NCI-H1436 (cell line): ENCODE measurements at places on chromosomes 5 and 9.

DNA sequence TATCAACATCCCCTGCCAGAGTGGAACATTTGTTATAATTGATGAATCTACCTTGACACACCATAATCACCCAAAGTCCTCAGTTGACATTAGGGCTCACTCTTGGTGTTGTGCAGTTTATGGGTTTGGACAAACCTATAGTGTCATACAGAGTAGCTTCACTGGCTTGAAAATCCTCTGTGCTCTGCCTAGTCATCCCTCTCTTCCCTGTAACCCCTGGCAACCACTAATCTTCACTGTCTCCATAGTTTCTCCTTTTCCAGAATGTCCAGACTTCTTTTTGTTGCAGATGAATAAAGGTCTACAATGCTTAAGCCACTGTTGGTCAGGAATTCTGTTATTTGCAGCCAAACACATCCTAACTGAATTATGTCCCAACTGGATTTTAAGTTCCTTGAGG lies 22.5 kb upstream of the SUB1 start:
- DNase-seq, result no peak

DNA sequence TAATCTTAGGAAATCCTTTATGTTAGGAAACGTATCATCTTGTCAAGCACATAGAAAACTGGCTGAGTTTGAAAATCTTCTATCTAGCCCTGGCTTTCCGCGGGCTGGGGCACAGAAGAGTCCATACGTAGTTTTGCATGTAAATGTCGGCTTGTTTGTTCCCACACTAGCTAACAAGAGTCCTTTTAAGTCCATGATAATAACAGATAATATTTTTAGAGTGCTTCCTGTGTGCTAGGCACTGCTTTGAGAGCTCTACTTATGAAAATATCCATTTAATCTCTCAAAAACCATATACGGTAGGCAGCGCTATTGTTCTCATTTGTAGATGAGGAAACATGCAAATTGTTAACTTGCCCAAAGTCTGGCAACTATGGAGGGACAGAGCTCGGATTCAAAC lies 40.5 kb downstream of the FYB1 start:
- no peak for DNase-seq

GRCh38 chr9:119216651-119217331 lies 152.4 kb downstream of the BRINP1 start:
- DNase-seq, result no peak

GRCh38 chr5:38845526-38846378 lies at the start of gene OSMR:
TSS of gene OSMR (plus strand) at chr5:38846012. CDS start at chr5:38869045, 23,033 bp downstream.
- no peak for DNase-seq

- no peak for DNase-seq
Measured at GRCh38 chr5:44881266-44881665, 72.5 kb downstream of the MRPS30 start.

DNA sequence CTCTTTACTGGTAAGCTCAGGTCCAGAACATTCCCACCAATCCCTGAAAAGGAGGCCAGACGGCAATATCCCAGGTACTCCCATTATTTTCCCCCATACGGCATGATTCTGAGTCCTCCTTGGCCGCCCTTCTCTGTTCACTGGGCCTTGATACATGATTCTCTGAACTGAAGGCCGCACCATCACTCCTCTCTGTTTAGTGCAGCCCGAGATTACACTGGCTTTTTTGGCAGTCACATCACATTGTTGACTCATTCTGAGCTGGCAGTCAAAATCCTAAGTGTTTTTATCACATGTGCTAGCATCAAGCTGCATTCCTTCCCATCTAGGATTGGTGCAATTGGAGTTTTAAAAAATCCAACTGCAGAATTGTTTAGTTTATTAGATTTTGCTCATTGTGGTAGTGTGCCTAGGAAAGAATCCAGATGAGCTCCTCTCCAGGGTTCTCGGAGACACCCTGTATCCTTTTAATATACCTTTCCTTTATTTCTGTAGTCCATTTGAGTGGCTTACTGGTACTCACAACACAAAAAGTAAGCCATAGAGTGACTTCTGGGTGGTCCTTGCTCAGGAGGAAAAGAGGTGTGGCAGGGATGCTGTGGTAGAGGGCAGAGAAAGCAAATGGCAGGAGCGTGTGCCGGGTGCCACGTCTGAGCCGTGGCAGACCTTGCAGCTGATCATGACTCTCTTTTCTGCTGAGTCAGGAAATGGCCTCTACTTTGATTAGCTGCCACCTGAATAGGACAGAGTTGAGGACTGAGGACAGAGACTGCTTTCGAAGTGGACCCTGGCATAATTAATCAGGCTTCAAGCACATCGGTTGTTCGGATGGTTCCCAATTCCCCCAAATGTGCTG lies 121.1 kb upstream of the IL12B start:
- DNase-seq, result no peak

DNA sequence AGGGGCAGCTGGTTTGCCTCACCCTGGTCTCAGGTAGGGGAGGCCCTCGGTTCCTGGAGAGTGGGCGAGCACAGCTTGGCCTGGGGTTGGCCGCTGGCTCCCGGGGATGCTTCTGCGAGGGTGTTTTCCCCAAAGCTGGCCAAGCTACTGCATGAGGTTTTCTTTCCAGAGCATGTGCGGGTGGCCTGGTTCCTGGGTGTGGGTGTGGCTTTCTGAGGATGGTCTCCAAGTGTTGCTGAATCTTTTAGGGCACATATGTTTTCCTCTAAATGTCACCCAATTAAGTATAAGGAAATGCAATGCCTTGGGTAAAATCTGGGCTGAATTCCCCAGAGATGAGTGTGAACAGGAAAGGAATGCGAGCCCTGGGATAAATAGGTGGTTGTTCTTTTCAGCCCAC lies 115.8 kb upstream of the ICE1 start:
- DNase-seq, result no peak

GRCh38 chr9:10697044-10697443 lies 84.2 kb upstream of the PTPRD start:
- no peak for DNase-seq

GRCh38 chr5:158895588-158895987 lies 204.1 kb downstream of the EBF1 start:
- no peak for DNase-seq

DNA sequence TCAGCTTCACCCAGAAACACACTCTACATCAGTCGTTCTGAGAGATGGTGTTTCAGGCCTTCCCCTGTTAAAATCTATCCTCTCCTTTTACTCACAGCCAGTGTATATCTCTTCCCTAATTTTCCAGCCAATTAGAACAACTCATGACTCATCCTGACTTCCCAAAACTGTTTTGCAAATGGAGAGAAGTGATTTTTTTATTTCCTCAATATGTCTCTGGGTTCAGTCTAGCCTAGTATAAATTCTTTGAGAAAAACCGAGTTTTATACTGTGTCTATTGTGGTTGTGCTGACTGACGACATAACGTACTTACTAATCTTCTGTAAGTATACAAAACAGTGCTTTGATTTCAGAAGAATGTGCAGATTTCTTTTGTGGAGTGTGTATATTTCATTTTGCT lies 28.4 kb upstream of the CAST start:
- no peak for DNase-seq

DNA sequence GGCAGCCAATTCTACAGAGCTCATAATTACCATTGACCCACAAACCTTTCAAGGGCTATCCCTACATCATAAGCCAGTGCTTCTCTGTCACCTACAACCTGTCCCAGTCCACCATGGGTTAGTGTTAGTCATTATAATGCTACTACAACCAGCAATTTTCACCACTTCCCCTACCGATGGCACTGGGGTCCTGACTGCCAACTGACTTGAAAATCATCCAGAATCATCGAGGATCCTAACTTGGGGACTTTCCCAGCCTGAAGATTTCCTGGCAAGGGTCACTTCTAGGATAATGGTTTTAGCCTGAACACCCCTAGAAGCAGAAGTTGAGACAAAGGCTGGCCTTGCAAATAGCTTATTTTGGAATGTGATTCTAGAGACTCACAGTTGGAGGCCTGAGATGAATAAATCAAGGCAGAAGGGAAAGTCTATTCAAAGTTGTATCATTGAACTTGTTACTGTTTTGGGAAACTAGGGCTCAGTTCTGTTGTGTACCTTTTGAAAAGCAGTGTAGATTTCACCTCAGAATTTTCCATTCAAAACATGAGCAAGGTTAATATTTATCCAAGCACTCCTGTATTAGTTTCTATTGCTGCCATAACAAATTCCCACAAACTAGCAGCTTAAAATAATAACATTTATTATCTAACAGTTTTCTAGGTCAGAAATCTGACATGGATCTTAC lies 633.0 kb downstream of the LRRC70 start:
- no peak for DNase-seq

DNA sequence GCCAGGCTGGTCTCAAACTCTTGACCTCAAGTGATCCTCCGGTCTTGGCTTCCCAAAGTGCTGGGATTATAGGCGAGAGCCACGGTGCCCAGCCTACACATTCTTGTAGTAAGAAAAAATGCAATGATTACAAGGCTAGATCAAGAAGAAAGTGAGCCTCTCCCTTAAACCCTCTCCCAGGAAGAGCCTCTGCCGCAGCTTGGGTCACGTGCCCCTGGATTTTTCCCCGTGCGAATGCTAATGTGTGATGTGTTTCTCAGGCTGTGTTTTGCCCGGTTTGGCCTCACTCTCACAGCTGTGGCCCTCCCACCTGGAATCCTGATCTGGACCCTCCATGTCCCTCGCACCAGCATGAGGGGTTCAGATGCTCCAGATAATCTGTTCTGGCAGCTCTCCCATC lies 6.9 kb downstream of the PLPP7 start:
- no peak for DNase-seq

DNA sequence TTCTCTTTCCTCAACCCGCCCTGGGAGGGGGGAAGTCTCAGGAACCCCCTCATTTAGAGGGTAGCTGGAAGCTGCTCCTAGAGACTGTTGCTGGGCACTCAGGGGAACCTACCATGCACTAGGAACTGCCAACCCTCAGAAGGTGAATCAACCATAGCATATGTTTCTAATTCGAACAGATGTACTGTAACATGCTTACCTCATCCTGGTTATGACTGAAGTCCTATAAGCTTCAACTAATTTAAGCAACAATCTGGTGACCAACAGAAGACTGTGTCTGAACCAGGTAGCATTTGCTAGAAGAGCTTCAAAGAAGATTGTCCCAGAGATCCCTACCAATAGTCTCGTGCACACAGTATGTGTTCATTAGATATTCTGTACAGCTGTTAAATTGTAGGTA lies 5.7 kb upstream of the PRDM6 start:
- DNase-seq, result no peak

GRCh38 chr5:145495196-145495595 lies 339.9 kb downstream of the PRELID2 start:
- no peak for DNase-seq

DNA sequence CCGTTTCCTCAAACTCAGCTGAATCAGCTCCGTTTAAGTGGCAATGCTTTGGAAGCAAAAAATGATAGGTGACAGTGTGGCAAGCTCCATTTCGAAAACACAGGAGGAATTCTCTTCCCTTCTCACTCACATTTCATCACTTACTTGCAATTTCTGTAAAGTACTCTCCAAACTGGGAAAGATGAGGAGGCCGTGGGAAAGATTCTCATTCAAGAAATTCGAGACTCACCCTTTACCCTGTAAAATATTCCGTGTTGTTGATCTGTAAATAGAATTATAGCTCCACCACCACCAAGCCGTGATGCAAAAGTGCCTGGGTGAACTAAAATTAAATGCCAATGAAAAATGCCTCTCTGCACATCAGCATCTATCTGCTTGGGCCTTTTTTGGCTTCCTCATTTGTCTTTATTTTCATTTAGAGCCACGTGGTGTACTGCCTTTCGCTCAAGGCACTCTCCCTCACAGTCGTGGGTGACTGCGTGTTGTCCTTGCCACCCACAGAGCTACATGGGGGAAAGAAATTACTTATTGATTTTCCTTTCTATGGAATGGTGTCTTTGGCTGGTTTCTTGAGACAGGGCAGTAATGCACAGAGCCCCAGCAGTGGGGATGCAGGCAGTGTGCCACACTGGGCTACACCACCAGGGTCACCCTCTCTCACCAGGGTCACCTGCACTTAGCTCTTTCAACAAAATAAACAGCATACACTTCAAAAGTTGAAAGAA lies 289.3 kb upstream of the TAS2R1 start:
- no peak for DNase-seq

DNA sequence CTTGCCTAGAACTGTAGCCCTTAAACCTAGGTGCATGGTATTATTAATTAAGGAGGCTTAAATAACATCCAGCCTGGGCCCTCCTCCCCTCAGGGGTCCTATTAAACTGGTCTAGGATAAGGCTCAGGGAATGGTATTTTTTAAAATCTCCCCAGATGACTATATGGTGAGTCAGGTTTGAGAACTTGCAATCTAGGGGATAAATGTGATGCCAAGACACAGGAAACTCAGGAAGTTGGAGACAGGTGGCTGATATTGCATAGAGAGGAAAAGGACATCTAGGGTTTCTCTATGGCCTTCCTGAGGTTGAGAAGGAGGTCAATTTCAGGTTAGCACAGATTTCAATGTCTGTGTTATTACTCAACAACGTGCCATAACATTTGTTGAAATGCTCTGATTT lies 581.0 kb downstream of the TLE1 start:
- no peak for DNase-seq

DNA sequence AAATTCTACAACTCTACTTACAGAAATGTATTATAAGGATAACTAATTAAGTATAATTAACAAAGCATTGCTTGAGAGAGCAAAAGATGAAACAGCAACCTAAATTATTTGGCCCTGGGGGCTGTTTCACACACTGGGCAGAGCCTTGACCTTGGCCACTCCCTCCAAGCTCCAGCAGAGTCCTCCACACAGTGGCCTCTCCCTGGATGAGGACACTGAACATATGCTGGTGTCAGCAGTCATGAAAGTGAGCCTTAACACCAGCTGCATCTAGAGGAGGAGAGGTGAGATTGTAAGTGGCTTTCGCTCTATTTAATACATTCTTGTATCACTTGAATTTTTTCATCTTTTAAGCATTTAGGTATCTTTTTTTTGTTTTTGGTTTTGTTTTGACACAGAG lies 23.3 kb upstream of the ZDHHC12 start:
- no peak for DNase-seq

GRCh38 chr9:136160381-136160841 lies 41.7 kb upstream of the TMEM250 start:
- DNase-seq, result peak; percentile 36

- DNase-seq, result no peak
Measured at GRCh38 chr9:82558346-82558745, 504.6 kb downstream of the RASEF start.

GRCh38 chr9:122087406-122088200 lies 5.5 kb downstream of the TTLL11 start:
- no peak for DNase-seq

DNA sequence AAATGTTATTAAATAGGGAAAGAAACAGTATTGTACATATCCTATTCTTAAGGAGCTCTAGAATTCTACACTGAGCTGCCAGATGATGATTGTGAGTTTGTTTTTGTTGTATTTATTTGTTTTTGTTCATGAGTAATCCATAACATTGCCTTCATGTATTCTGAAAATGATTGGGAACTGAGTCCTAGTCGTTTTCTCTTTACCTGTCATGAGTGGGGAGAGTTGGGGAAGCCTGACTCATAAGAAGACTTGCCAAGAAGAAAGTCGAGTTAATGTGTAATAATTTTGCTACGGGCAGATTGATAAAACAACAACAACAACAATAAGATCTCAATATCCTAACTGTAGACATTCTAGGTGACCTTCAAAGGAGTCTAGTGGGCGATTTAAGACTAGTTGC lies 103.8 kb downstream of the ANKRD55 start:
- DNase-seq, result no peak

GRCh38 chr9:124980431-124980830 lies 39.5 kb upstream of the GOLGA1 start:
- DNase-seq, result no peak
